ENCODE measurements at places on chromosomes 2 and 18.
A peak's percentile ranks its signal among the peaks of the same experiment; 100 is the strongest.

DNA sequence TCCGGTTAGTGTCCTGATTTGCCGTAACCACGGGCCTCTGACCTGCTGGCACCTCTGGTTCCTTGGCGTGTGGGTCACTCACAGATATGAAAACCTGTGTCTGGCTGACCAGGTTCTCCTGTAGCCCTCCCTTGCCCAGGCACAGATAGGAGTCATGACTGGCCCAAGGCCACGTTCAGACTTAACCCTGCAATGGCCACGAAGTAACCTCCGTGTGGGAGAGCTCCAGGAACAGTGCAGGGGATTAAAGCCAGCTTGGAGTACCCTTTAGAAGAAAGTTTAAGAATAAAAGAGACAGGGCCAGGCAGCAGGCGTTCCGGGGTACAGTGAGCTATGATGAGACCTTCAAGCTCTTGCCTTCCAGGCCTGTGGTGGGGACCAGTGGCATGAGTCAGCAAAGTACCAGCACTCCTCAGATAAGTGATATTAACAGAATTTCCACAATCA lies 25.5 kb downstream of the CENPO start:
- DNase-seq = no peak

GRCh38 chr2:100502782-100503181 lies 32.5 kb downstream of the NMS start:
- DNase-seq = no peak

DNA sequence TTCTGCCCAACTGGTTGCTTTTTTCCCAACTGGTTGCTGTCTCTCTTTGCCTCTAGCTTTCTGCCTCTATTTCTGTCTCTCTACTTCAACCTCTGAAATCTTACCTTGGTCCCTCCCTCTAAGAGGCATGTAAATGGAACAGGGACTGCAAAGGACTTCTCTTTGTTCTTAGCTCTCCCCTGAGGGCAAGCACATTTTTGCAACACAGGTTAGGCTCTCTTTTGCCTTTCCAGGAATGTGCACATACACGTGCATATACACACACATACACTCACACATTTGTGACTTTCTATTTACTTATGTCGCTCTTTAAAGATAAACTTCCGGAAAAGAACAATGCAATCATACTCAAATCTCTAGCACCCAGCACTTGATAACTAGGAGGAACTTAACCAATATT lies 262.6 kb upstream of the DDX18 start:
- no peak for DNase-seq

DNA sequence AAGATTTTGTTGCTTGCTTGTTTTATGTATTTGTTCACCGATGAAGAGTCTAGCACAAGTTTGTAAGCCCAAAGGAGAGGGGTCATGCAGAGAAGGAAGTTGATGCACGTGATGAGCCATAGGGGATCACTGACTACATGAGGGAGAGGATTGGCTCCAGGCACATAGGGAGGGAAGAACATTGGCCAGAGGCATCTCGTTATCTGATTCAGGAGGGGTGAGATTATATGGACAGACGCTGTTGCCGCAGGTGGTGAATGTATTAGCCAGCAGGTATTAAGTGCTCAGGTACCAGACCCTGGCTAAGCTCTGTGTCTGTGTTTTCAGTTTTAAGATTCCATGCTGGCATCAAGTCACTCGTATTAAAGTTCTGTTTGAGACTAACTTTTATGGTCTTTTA lies 91.8 kb upstream of the CHST9 start:
- no peak for DNase-seq

- no peak for DNase-seq
Observed at GRCh38 chr2:55365303-55365702, 54.4 kb downstream of the CCDC88A start.

DNA sequence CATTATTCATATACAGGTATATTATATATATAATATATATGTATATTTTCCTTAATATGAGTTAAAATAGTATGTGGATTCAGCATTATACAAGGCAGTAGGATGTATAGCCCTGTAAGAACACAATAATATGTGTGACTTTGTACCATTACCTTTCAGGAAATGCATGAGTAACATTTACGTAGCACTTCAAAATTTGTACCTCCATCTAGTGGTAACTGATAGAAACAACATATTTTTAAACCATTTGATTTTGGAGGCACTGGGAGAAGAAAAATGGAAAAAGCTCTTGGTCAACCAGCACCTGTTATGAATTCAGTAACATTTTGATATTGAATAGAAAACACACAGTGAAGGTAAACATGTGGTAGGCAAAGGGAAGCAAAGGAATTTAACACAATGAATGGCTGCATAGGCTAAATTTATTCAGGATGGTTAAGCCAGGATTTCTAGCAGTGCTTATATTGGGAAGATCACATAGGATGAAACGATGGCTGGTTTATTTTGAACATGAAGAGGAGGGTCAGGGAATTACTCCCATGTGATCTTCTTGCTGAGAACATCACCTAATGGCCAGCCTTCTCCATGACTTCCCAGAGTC lies 565.5 kb downstream of the CCDC85A start:
- DNase-seq = no peak

DNA sequence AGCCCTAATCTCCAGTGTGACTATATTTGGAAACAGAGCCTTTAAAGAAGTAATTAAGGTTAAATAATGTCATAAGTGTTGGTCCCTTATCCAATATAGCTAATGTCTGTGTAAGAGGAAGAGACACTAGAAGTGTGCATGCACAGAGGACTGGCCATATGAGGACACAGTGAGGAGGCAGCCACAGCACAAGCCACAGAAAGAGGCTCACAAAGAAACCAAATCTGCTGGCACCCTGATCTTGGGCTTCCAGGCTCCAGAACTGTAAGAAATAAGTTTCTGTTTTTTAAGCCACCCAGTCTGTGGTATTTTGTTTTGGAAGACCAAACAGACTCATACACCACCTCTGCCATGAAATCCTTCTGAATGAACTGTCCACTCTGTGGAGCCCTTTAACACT lies 186.4 kb upstream of the SLC39A10 start:
- DNase-seq = no peak

- no peak for DNase-seq
Observed at GRCh38 chr2:54964271-54964670, 86.0 kb downstream of the RTN4 start.

DNA sequence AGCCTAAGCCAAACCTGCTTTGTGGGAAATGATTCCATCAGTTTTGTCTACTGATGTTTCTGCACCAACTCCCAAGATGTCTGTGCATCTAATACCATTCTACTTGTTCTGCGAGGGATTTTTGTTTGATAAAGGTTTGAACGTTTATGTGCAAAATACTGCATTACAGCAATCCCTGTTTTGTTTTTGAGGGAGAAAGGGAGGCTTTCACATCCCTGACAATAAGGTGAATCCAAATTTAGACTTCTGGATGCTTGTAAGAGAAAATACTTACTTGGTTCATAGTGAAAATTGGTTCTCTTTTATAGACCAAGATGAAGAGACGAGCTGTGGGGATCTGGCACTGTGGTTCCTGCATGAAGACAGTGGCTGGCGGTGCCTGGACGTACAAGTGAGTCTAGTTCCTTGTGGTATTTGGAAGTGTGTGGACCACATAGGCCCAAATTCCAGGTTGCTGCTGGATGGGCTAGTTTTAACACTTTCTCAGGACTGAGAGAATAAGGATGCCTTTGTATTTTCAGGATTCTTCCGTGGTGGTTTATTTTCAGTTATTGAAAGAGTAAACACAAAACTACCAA lies 1.1 kb downstream of the RPL37A start:
- DNase-seq = no peak

DNA sequence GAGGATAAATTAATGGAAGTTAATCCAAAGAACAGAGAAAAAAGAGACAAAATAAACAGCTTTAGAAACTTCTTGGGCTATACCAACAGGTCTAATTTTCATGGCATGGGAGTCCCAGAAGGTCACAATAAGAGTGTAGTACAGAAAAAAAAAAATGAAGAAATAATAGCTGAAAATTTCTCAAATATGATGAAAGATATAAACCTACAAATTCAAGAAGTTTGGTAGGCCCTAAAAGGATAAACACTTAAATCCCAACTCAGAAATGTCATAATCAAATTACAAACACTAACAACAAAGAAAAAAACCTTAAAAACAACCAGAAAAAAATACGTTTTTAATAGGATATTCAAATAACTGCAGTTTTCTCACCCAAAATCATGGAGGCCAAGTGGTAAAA lies 229.3 kb upstream of the ZEB2 start:
- no peak for DNase-seq

- no peak for DNase-seq
Observed at GRCh38 chr2:26849056-26849999, 1.4 kb downstream of the DPYSL5 start.

DNA sequence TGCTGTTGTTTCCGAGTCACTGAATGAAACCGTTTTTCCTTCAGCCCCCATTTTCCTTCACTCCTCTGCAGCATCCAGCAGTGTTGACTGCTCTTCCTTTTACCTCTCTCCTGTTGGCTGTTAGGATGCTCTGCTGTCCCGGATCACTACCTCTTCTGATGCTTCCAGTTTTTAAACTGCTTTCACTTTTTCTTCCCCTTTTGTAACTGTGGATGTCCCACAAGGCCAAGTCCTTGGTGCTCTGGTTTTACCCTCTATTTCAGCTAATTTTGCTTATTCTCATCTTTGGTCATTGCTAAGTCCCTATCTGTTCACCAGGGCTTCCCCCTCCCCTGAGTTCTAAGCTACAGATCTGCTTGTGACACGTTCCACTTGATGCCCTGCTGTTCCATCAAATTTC lies 39.4 kb upstream of the MAP4K3 start:
- no peak for DNase-seq

DNA sequence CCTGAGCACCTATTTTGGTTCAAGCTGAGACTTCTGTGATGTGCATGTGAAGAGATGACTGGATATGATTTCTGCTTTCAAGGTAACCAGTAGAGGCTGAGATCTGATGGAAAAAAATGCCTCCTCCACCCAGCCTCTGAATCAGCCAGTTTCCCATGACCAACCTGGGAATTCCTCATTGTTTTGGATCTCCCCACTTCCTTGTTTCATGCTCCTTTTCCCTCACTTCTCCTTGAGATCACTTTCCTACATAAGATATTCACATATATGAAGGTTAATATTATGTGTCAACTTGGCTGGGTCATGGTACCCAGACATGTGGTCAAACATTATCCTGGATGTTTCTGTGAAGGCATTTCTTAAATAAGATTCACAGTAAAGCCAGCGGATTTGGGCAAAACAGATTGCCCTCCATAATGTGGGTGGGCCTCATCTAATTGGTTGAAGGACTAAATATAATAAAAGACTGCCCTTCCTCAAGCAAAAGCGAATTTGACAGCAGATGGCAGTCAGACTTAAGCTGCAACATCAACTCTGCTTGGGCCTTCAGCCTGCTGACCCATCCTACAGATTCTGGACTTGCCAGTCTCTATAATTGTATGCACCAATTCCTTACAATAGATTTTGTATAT lies 379.4 kb downstream of the TNS1 start:
- no peak for DNase-seq

- no peak for DNase-seq
Observed at GRCh38 chr2:121211251-121211650, 73.8 kb downstream of the TFCP2L1 start.

GRCh38 chr2:228318218-228318617 lies 136.7 kb upstream of the SPHKAP start:
- peak; percentile 7 for DNase-seq

GRCh38 chr2:181790716-181791649 lies 100.5 kb upstream of the ITPRID2 start:
- peak; percentile 32 for DNase-seq
